ENCODE measurements at places on chromosomes 2 and 18.

- DNase-seq: no peak
These were observed 1155.8 kb upstream of the CHAC2 start for GRCh38 chr2:52611759-52612158.

GRCh38 chr2:241553512-241553830 lies 5.1 kb upstream of the BOK start:
- no peak for DNase-seq

DNA sequence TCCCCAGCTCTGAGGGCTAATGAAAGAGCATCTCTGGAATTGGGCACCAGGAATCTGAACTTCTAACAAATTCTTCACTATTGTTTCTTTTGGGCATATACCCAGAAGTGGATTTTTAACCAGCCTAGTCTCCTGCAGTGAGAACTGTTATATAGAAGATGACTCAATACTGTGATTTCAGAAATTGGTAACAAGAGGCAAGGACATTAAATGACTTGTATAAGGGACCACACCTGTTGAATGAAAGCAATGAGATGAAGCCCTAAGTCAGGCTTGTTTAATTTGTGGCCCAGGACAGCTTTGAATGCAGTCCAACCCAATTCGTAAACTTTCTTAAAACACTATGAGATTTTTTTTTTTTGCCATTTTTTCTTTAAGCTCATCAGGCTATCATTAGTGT lies 57.9 kb downstream of the EPC2 start:
- no peak for DNase-seq

GRCh38 chr2:70019096-70019495 lies 57.7 kb upstream of the ASPRV1 start:
- DNase-seq: no peak

- no peak for DNase-seq
These were observed 58.8 kb downstream of the GPC1 start for GRCh38 chr2:240494194-240494793.
